Epithelial cell of proximal tubule (primary cell): ENCODE measurements at places on chromosomes 3 and 15. TPM values are rescaled to one million over a fixed set of nuclear protein-coding genes. Genes with fewer than 3 reads are reported as not detected.

- no peak for DNase-seq
These were observed 31.6 kb upstream of the OR5K4 start for GRCh38 chr3:98322101-98322500.

DNA sequence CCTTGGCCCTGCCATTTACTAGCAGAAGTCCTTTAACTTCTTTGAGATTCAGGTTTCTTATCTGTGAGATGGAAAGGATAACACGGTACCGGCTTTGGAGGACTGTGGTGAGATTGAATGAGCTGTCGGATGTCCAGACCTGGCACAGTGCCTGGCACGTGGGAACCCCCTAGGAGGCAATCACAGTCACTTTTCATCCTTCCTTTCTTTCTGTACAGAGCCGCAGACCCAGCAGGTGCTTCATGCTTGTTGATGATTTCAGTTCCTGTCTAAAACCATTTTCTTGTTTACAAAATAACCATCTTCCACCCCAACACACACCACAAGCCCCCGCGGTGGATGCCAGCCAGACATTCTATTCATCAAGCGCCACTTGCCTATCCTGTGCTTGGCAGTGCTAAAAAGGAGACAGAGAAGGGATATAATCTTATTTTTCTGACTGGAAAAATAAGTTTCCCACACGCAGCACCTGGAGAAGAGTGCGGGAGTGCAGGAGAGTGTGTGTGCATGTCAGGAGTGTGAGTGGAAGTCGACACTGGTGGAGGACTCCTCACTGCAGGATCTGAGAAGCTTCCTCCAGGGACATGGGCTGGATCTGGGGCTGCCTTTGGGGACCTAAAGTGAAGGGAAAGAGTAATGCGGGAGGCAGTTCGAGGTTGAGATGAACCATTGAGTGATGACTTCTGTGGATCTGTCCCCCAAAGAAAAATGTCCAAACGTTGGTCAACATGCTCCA lies 85.7 kb downstream of the ST6GAL1 start:
- DNase-seq, result no peak

- no peak for DNase-seq
These were observed 18.5 kb downstream of the CNOT10 start for GRCh38 chr3:32703491-32703972.

GRCh38 chr3:130677343-130677742 lies 69.3 kb downstream of the PIK3R4 start:
- no peak for DNase-seq

- peak; percentile 99 for DNase-seq
These were observed 114.1 kb upstream of the GALNT15 start for GRCh38 chr3:16060358-16060852.

GRCh38 chr3:133827684-133828083 lies 22.1 kb downstream of the SRPRB start:
- DNase-seq, result no peak

DNA sequence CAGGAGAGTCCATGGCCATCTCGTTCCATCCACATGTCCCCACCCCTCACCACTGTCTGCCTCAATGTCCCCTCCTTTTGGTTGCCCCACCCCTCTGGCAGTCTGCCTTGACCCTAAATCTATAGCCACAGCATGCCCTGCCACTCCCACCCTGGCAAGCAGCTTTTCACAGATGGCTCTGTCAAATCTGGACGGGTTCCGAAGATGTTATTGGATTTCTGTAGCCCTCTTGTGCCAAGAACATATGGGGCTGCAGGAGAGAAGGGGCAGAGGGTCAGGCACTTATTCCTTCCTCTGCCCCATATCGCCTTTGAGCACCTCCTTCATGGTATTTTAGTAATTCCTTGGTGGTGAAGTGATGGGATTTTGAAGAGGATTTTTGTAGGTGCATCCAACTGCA lies 57.1 kb downstream of the EPHB1 start:
- DNase-seq, result no peak

- no peak for DNase-seq
These were observed 112.4 kb downstream of the CD47 start for GRCh38 chr3:107978131-107979055.

CACNA2D3 gene
- total RNA-seq, result 0.14 and 1.3 TPM in 2 replicates

PLA2G4E gene
- not detected in 2 replicates for total RNA-seq
